ENCODE measurements at places on chromosomes 4 and X.

- DNase-seq = no peak
Observed at GRCh38 chr4:83370640-83370906, 35.9 kb upstream of the HPSE start.

DNA sequence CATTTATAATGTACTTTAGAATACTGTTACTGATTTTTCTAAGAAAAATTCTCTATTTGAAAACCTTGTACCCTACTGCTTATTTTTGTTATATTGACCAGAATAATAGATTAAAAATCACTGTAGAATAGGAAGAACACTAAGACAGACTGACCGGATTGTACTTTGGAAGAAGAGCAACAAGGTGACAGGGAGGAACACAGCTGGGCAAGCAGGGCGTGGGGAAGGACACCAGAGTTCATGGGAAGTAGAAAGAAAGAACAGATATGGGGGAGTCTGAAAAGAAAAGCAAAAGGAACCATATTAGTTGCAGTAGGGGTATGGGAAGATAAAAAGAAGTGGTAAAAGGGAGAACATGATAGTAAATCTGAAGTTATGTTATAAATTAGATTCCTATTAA is 38.6 kb downstream of the TXK start:
- no peak for DNase-seq

GRCh38 chrX:44708470-44708869 is 135.4 kb upstream of the DUSP21 start:
- DNase-seq = no peak

GRCh38 chrX:57573754-57574153 is 18.1 kb upstream of the ZXDB start:
- no peak for DNase-seq

DNA sequence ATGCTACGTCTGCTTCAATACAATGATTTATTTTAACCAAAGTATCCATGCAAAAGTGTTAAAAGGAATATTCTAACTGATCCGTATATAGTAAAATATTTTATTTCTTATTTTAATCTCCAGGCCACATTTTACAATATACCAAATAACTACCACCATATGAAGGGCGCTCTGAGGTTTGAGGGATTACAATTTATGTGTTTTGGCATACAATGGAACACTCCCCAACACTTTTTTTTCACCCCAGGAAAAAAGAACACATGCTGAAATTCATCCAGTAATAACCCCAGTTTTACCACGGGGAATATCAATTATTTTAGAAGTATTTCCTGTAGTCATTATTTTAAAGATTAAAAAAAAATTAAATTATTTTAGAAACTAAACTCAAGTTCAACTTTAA is 65.4 kb downstream of the APBB2 start:
- DNase-seq = no peak

DNA sequence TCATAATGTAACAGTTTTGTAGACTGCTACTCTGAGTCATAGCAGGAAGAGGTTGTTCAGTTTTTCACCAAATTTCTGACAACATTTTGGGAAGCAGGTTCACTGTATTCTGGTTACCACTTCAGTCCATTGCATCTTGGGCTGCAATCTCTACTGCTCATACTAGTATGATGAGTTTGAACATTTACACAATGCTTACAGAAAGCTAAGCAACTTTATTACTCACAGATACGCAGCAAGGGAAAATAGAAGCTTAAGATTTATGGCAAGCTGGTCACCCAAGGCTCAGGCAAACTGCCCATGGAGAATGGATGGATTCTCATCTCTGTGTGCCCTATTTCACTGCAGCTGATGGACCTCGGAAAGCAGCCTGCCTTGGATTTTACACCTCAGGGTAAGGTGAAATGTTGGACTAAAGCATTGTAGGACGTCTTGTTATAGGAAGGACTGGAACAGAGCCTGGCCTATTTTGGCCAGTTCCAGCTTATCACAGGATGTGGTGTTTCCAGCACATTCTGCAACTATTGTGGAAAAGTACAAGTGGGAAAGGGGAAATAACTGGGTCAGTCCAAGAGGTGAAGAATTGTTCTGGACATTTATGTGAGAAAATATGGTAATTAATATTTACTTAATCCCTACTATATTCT is 887.1 kb upstream of the AGA start:
- DNase-seq = no peak

Measured in activated CD8-positive, alpha-beta memory T cell treated with anti-CD3 and anti-CD28 coated beads for 1 hour (primary cell).